LHCN-M2 (cell line): ENCODE measurements at places on chromosomes 6 and 20.

GRCh38 chr20:48184229-48184628 lies 398.9 kb upstream of the SULF2 start:
- no peak for DNase-seq

GRCh38 chr6:155158030-155158843 lies 105.6 kb upstream of the CLDN20 start:
- peak; percentile 61 for DNase-seq

DNA sequence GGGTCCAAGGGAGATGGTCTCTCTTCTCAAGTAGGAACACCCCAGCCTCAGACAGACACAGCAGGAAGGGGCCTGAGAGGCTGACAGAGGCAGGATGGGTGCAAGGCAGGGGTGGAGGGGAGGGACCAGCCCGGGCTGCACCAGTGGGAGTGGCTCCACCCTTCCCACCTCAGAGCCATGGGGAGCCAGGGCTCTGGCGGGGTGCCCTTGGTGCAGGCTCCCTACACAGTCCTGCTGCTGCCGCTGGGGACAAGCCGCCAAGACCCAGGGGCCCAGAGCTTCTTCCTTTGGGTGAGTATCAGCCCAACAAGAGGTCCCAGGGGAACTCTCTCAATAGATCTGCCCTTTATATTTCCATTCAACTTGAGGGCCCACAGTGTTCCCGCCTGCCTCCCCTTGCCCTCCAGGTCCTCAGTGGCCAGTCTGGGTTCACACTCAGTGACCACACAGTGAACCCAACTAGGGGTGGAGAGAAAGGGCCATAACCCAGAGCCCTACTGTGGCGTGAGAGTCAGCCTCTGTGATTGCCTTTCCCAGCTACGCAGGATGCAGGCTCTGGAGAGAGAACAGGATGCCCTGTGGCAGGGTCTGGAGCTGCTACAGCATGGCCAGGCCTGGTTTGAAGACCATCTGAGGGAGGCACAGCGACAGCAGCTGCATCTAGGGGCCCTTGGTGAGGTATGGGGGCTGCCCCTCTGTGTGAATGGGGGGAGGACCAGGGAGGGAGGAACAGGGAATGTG lies 592 bp downstream of the SAPCD1 start:
- no peak for DNase-seq

GRCh38 chr6:158847786-158848185 lies 28.6 kb upstream of the EZR start:
- no peak for DNase-seq

GRCh38 chr6:45377043-45377553 lies 636 bp downstream of the SUPT3H start:
- DNase-seq: no peak

DNA sequence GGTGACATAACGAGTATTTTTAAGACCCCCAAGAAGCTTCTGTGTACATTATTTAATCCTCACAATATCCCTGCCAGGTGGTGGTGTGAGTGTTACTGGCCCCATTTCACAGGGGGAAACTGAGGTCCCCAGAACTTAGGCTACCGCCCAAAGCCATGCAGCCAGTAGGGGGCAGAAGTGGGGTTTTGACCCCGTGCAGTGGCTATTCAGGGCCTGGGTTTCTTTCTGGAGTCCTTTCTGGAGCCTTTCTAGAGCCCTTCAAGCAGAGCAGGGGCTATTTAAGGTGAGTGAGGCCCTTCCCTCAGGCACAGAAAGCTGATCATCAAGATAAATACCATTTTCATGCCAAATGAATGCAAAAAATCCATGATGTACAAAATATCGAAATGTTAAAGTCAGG lies 59.0 kb downstream of the CTCFL start:
- DNase-seq: no peak

- no peak for DNase-seq
Observed at GRCh38 chr20:24339210-24339641, 130.2 kb upstream of the SYNDIG1 start.

- no peak for DNase-seq
Observed at GRCh38 chr6:53529324-53530036, 15.4 kb downstream of the GCLC start.

DNA sequence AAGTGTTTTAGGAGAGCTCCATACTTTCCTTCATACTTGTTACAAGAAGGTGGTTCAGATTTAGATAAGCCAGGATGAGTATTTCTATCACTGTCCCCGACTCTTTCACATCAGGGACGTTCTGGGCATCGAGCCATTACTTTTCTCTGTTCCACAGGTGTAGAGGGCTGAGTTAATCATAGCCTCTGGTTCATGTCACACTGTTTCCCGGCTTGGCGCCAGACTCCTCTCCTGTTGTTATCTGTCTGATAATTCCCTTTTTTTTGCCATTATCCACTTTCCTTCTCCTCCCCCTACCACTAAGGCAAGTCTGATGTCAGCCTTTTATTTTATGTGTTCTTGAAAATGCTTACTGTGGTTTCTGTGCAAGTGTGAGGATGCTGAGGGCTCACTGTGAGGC lies 593.4 kb downstream of the UTRN start:
- DNase-seq: no peak

GRCh38 chr20:23520185-23520584 lies 29.3 kb downstream of the CST8 start:
- DNase-seq: no peak

DNA sequence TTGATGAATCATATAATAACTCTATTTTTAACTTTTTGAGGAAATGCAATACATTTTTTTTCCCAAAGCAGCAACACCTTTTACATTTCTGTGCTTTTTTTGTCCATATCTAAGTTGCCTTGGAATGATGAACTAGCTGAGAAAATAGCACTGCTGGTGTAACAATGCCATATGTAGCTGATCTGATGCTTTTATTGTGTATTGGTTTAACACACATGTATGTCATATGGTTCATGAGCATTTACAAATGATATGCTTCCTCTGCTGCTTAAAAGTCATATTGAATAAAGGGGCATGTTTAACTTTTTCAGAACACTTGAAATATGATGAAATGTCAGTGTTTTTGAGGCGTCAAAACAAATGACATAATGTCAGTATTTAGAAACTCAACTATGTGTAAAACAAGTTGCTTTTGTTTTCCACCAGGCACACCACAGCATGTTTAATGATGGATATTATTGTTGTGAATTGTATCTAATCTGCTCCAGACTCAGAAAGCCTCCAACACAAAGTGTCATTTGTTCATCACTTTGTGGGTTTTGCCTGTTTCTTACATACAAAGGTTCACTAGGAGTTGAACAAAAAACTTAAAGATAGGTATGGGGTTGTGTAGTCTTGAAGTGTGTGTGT lies 775.8 kb upstream of the FLRT3 start:
- DNase-seq: no peak

GRCh38 chr6:37280162-37280887 lies 22.4 kb upstream of the TMEM217 start:
- no peak for DNase-seq

DNA sequence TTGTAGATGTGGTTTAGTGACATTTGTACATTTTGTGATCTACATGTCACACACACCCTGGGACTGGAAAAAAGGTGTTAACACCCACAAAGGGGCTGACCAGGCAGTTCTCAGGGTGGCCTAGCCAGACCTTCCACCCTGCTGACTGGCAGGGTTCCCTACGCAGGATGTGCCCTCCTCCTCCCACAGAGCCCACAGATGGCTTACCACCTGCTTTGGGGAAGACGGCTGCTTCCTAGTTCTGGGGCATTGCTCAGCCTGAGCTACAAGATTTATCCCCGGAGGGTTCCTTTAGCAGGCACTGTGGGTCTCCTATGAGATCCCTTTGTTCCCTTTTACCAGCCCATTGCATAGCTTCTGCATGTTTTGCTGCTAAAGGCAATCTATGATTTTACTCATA lies 35.1 kb downstream of the SNAP25 start:
- DNase-seq: peak; percentile 7

GRCh38 chr6:6407071-6407741 lies 86.7 kb upstream of the F13A1 start:
- peak; percentile 3 for DNase-seq

GRCh38 chr6:5630636-5631035 lies 369.3 kb downstream of the FARS2 start:
- DNase-seq: no peak

DNA sequence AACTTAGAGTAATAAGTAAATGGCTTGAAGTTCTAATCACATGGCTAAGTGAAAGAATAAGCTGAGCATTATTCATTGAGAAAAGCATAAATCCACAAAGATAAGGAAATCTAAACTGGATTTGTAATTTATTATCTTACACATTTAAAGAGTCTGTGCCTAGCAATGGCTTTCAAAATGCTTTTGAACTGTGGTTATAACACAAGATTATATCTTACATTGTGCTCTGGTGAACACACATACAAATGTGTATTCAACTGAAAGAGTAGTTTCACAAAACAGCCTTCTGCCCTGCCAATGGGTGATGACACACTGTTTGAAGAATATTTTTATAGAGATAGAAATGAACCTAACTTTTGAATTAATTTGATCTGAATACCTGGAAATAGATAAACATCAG lies 83.3 kb downstream of the AFDN start:
- no peak for DNase-seq

DNA sequence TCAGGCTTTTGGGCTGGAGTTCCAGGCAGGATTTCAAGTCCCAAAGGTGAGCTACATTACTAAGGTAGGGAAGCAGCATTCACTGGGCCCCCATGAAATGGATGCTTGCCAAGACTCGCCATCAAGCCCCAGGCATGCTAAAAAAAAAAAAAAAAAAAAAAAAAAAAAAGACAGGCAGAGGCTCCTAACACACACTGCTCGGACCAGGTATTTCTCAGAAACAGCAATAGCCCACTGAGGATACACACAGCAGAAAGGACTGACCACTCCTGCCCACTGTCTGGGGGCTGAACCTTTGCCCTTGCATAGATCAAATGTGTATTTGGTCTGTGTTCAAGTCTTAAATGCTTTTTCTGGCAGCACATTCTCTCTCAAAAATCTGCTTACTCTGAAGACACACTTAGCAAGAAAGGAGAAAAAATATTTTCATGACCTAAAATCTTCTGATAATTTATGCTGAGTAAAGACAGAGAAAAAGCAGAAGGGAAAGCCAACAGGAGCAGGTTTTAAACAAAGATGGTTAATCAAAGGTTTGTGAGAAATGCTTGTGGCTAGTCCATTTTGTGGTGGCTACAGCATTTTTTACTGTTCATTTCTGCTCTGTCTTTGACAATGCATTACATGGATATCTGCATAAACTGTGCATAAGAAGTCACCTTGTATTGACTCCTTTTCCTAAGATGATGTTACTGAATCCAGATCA lies 37.9 kb upstream of the BEND6 start:
- DNase-seq: no peak

DNA sequence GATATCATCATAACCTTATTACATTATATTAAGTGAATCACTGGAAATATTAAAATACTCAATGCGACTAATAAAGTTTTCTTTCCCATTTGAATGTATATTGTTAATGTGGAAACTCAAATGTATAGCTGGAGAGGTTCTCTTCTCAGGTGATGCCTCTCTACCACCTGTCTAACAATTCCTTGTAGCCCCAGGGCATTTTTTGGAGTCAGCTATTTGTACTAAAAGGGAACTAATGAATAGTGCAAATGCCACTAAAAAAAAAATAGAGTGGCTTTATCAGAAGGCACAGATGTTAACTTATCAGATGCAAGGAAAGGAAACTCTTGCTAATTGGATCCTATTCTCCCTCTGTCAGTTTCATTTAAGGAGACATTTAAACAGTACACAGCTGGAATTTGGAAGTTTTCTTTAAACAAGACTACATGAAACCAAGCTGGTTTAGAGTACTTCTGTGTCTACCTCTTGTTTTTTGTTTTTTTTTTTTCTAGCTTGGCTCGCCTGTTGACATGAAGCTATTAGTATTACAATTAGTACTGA lies 897.0 kb upstream of the SLC35B3 start:
- DNase-seq: no peak

DNA sequence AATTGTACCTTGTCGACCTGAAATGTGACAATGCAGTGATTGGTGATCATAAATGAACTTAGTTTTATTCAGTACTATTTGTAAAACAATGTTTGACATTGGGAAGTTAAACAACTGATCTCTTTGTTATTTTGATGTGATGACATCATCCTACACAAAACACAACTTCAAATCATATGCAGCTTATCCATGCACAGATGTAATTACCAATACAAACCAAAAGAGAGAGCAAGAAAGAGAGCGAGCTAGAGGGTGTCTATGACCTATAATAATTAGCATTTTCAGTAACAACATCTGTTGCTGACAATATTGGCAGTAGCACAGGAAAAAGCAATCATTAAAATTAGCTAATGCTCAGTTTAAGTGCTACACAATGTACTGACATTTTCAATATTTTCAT lies 320.9 kb downstream of the UTRN start:
- DNase-seq: no peak

GRCh38 chr20:45347936-45348778 lies at the start of gene SDC4:
TSS of gene SDC4 (minus strand) at chr20:45348424. CDS start at chr20:45348384, 40 bp downstream.
- no peak for DNase-seq

DNA sequence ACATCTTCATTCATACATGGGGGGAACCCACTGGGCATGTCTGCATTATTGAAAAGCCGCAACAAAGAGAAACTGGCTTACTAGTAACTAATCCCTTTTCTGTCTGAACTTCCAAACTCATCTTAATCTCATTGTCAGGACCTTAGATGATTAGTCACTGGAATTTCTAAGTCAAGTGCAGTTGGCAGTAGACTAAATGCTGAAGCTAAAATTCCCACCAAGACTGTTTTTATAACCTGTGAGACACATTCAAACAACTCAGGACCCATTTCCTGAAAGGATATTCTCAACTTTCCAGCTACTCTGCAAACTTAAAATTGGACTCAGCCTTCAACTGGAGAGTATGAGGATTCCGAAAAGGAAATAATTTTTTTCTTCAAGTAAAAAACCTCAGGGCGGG lies 94.8 kb upstream of the SCAF8 start:
- DNase-seq: peak; percentile 9

DNA sequence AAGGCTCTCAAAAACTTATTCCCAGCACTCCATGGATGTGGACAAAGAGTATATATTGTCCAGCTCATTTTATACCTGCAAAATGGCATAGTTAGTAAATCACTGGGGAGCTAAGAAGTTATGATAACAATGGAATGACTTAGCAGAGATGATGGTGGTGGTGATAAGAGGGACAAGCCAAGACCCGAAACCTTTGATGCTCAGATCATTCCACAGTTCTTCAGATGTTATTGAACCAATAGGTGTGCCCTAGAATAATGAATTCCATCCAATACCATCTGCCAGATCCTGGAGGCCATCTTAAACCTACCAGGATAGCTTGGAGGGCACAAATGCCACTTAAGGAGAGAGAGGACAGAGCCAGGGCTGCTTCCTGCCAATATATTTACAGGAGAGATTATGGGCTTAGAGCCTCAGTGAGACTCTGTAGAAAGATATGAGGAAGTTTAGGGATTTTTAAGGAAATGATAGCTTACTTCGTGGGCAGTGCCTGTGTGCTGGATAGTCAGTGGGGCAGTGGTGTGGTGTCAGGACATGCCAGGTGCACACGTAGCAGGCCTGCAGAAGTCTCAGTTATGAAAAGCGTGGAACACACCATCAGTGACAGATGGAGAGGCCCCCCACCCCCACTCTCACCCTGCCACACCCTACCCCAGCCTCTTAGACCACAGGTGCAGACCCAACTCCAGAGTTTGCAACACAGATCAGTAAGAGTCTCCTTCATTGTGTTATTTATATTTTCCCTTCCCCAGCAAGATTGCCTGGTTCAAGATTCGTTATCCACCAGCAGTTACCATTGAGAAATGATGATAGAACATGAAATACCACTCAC lies 209.7 kb upstream of the SUPT3H start:
- no peak for DNase-seq
